ENCODE measurements at places on chromosomes 4 and X.
A peak's percentile ranks its signal among the peaks of the same experiment; 100 is the strongest.

DNA sequence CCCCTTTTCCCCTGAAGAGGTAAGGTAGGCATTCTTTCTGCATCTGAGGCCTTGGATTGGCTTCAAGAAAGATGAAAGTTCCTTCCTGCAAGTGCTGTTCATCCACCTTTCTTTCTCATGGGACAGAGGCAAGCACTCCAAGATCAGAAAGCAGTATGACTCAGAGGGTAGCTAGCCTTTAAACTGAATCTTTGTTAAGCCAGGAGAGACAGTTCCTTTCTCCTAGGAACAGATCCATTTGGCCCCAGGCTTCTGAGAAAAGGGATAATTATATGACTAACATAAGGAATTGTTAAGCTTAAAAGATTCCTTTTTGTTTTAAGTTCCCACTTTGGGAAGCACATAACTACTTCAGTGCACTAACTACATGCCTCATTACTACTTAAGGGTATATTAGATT is 192.0 kb downstream of the PPP3CA start:
- peak; percentile 22 for DNase-seq

DNA sequence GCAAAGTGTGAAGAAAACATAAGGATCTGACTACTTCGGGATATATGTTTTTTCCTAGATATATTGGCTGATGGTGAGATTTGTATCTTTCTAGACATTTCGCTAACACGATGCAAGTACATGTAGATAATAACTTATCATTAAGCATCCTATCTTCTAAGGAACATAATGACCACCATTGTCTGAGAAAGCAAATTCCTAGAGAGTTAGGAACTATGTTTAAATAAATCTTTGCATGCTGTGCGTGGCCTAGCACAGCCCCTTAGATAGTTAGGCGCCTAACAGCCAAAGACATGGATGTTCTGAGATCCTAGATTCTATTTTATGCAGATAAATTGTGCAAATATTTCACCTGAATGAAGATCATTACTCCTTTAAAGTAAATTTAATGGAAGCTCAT is 3.0 kb downstream of the COL4A6 start:
- DNase-seq, result no peak

GRCh38 chrX:99078301-99078700 is 1331.8 kb downstream of the PCDH19 start:
- no peak for DNase-seq

GRCh38 chrX:51608766-51609165 is 9.9 kb downstream of the CENPVL3 start:
- DNase-seq, result no peak

DNA sequence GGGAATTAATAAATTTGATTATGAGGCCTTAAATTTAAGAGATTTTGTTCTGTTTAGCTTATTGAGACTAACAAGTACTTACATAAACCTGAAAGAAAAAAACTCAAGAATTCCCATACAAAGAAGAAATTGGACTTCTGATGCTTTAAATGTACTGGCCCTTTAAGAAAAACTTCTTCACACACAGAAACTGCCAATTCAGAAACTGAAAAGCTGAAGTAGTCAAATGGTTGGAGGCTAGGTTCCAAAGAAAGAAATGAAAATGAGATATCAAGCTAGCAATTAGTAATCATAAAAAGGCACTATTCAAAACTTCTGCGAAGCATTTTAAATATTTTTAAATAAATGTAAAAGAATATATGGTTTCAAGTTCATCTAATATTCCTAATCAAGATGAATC is 151.3 kb downstream of the THOC2 start:
- DNase-seq, result no peak

DNA sequence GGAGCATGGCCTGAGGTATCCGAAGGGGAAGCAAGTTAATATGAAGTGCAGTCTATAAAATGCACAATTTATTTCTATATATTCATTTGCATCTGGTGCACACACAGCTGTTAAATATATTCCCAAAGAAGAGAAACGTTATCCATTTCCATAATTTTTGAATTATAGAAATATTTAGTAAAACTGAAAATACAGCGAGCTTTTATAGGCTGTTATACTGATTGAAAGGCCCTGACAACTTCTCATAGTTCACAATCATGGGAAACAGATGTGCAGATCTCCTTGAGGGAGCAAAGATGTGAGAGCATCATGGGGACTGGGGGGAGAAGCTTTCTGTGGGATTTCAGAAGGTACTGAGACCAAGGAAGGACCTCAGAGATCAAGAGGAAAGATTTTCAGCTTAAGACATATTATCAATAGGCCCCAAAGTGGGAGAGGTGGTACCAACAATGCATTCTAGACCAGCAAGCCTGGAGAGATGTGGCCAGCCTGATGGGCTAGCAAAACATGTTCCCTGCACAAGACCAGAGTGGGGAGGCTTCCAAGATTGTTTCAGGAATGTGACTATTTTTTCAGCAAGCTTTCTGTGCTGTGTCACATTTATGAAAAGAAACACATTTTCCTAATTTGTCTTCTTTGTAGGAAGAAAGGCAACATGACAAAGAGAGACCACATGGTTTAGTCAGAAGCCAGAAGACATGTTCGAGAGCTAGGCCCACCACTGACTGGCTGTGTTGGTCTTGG is 256.0 kb upstream of the SFRP2 start:
- DNase-seq, result no peak

- no peak for DNase-seq
Observed at GRCh38 chrX:134623293-134624045, 34.8 kb downstream of the PLAC1 start.

GRCh38 chr4:1973218-1973617 is 35.6 kb downstream of the NELFA start:
- no peak for DNase-seq

DNA sequence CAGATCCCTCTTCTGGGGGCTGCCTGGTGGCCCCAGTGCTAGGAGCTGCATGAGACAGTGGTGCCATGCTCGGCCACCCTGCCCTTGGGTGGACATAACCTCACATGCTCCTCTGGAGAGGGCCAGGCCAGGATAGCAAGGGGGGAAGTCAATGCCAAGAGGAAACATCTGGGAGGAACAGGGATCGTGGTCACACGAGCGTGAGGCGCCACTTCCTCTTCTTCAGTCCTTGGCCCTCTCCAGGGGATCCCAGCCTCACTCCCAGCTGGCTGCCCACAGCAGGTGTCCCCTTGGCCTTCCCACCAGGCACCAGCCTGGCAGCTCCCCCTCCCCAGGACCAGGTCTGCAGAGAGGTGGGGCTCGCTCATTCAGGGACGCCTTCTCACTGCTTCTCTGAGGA is 28.6 kb downstream of the TBC1D14 start:
- no peak for DNase-seq

GRCh38 chrX:53128097-53128749 is 34.3 kb downstream of the KANTR start:
- no peak for DNase-seq

GRCh38 chr4:130053723-130054122 is 957.8 kb downstream of the C4orf33 start:
- no peak for DNase-seq

DNA sequence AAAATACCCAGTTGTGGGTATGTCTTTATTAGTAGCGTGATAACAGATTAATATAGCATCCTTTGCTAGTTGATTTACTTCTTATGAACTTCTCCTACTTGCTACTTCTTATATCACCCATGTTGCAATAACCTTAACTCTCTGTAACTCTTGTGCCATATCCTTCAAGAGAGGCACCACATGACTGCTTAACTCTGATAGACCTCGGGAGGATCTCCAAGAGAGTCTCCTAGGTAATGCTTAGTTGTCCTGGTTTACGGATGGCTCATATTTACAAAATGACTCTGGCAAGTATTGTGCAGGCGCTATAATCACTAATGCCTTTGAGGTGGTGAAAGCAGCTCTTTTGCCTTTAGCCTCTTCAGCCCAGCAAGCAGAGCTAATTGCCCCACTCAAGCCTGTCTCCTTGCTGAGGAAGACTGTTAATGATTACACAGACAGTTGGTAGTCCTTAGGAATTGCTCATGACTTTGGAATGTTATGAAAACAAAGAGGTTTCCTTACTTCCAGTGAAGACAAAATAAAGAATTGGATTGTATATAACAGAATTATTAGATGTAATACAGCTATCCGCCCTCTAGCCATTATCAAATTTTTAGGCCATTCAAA is 1305.8 kb downstream of the PCDH7 start:
- peak; percentile 91 for DNase-seq

DNA sequence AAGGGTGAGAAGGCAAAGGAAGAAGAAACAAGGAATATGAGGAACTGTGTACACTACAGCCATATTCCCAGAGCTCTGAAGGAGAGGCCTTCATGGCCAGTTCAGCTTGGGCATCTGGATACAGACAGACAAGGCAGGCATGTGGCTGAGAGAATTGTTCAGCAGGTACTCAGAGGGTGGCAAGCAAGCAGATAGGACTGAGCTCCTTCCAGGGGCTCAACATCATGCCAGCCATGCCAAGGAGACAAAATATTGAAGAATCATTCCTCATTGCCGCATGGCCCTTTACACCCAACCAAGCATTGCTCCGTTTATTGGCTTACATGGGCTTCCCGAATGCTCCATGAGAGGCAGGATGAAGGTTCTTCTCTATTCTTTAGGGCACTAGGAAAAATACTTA is 78.5 kb upstream of the EFNB1 start:
- no peak for DNase-seq

- no peak for DNase-seq
Observed at GRCh38 chr4:2166253-2166652, 75.7 kb downstream of the HAUS3 start.

DNA sequence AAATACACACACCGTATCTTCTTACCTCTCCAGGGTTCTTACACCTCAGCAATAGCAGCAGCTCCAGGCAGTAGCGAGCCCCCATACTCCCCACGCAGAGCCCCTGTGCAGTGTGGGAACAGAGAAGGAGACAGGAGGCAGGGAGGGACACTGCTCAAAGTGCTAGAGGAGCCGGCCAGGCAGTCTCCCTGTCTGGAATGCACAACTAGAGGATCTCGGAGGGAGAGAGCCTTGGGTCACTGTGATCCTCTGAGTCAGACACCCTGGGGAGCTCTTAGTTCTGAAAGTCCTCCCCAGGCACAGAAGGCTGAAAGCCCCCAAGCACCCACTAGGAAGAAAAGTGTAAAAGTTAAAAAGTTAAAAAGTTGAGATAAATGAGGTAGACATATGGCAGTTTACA is 16.0 kb downstream of the AMELX start:
- no peak for DNase-seq

DNA sequence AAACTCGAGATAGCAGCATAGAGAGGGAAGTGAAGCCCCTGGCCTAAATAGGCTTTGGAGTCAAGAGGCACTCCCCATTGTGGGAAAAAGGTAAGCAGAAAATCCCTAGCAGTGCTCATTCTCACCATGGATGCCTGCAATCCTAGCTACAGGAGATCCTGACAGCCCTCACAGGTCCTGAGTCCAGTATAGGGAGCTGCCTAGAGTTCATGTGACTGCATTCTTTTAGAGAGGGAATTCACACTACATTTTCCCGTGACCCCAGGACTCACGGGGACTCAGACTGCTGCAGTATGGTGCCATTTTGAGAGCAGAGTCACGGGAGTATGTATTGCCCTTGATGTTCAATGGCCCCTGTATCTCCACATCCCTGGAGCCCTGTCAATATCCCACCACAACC is 82.4 kb downstream of the MAGED1 start:
- DNase-seq, result no peak

- DNase-seq, result peak; percentile 71
Observed at GRCh38 chrX:40945361-40945713, 139.9 kb upstream of the USP9X start.

GRCh38 chr4:139896091-139896604 is 230.5 kb downstream of the MGST2 start:
- DNase-seq, result no peak

DNA sequence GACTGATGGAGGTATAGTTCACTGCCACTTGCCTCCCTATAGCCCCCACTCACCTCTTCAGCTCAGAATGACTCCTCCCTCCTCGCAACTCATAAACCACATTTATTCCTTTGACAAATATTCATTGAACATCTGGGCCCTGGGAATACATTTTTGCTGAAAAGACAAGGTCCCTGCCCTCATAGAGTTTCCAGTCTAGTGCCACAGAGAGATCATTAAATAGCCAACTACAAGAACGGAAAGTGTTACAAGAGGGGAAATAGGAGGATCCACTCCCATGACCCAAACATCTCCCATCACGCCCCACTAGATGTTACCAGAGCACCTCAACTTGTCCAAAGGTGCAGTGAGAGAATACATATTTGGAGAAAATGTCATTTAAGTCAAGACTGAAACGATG is 3.2 kb upstream of the KLF3 start:
- DNase-seq, result no peak

- DNase-seq, result no peak
Observed at GRCh38 chr4:1299301-1299860, 9.7 kb downstream of the MAEA start.

- DNase-seq, result no peak
Observed at GRCh38 chrX:124501586-124501985, 155.2 kb downstream of the SH2D1A start.

DNA sequence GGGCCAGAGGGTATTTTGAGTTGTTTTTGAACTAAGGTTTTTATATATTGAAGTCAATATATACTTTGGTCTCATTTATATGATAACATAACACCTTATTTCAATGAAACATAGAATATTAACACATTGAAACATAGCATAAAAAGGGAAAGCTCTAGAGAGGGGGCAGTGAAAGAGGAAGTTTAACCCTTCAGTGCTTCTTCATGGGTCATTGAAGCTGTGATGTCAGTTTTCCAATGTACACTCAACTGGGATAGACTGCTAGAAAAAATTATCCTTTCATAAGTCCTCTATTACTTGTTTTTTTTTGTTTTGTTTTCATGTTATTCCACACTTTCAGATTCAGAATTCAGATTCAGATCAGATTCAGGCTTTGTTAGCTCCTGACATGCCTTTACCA is 442.7 kb downstream of the EPHA5 start:
- DNase-seq, result no peak

- DNase-seq, result no peak
Observed at GRCh38 chr4:99714179-99714578, 56.6 kb upstream of the C4orf54 start.

DNA sequence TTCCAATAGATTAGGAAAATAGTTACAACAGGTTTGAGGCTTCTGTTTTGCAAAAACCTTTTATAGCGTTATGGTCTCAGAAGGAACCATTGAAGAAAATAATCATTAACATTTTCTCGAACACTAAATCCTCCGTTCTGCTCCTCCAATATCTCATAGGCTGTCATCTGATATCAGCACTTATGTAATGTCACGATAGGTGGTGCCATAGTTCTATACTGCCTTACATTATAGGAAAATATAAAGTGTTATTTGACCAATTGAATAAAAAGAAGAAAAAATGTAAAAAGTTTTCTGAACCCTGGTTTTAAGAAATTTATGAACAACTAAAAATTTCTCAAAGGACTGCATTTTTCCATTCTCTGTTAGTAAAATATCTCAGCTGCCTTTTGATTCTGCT is 291.4 kb downstream of the RPA4 start:
- no peak for DNase-seq

All from ACHN (cell line).